ENCODE measurements at places on chromosomes 11 and 22.

DNA sequence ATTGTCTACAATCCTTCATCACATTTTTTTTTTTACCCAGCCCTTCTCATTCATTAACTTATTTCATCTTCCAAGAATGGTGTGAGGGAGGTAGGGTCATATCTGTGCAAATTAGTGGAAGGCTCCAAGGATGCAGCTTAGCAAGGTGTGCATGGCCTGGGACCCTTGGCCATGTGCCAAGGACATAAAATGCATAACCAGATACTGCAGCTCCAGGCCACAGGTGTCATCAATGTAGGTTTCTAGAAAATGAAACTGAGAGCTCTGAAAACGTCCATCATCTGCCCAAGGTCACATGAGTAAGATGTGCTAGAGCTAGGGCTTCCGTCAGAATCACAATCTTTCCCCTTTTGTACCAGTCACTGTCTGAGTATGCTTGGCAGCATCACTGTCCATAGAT, 29.8 kb downstream of the ANKK1 start:
- no peak for DNase-seq

DNA sequence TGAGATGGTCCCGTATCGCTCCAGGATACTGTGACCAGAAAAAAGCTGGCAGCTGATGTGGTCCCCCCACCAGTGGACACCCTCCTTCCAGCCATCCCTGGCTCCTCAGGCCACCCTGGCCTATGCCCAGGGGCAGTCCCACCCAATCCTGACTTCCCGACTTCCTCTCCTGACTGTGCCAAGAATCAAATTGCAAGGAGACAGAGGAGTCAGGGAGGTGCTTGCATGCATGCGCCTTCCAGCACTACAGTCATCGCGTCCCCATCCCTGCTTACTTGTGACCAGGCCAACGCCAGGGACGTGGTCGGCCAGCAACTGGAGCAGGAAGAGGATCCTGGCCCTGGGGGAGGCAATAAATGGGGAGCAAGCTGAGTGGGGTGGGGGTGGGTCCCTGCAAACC, 3.6 kb upstream of the FREY1 start:
- DNase-seq: no peak

GRCh38 chr22:43654271-43654670, 157.8 kb downstream of the EFCAB6 start:
- no peak for DNase-seq

DNA sequence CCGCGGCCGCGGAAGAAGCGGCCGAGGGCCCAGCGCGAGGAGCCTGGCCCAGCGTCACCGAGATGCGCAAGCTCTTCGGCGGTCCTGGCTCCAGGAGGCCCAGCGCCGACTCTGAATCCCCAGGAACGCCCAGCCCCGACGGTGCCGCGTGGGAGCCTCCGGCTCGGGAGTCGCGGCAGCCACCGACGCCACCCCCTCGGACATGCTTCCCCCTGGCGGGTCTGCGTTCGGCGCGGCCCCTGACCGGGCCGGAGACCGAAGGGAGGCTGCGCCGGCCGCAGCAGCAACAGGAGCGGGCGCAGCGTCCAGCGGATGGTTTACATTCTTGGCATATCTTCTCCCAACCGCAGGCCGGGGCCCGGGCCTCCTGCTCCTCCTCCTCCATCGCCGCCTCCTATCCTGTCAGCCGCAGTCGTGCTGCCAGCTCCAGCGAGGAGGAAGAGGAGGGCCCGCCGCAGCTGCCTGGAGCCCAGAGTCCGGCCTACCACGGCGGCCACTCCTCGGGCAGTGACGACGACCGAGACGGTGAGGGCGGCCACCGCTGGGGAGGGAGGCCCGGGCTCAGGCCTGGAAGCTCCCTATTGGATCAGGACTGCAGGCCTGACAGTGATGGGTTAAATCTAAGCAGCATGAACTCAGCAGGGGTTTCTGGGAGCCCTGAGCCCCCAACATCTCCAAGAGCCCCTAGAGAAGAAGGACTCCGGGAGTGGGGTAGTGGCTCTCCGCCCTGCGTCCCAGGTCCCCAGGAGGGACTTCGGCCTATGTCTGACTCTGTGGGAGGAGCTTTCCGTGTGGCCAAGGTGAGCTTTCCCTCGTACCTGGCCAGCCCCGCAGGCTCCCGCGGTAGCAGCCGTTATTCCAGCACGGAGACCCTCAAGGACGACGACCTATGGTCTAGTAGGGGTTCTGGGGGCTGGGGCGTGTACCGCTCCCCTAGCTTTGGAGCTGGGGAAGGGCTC, 1.2 kb downstream of the ARHGEF17 start:
- DNase-seq: no peak

DNA sequence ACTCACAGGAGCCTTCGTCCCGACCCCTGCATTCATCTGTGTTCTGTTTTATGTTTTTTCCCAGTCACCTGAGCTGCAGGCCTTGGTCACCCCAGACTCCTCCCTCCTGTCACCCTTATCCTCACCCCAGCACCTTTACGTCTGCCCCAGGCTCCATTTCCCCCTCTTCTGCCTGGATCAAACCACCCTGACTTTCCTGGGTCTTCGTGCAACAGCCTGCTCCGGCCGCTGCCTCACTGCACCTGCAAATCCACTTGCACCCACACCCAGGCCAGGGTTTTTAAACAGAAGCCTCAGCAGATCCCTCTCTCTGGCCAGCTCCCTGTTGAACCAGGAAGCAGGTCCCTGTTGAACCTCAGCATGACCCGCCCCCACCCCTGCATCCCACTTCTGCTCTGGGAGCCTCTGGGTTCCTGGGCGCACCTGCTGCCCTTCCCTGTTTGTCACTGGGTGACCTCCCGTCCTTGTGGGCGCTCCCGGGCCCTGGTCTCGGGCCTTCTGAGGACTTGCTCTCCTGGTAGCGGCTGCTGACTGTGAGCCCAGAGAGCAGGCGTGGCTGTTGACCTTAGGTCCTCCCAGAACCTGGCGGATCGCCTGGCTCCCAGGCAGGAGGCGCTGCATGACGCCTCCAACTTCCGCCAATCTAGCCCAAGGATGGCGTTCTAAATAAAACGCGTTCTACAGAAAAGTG, 12.8 kb downstream of the MAPK8IP2 start:
- no peak for DNase-seq
